Activated effector memory CD4-positive, alpha-beta T cell treated with anti-CD3 and anti-CD28 coated beads, Interleukin-2, amount 50 U/mL, for 16 hours (primary cell): ENCODE measurements at places on chromosomes 4 and X.

DNA sequence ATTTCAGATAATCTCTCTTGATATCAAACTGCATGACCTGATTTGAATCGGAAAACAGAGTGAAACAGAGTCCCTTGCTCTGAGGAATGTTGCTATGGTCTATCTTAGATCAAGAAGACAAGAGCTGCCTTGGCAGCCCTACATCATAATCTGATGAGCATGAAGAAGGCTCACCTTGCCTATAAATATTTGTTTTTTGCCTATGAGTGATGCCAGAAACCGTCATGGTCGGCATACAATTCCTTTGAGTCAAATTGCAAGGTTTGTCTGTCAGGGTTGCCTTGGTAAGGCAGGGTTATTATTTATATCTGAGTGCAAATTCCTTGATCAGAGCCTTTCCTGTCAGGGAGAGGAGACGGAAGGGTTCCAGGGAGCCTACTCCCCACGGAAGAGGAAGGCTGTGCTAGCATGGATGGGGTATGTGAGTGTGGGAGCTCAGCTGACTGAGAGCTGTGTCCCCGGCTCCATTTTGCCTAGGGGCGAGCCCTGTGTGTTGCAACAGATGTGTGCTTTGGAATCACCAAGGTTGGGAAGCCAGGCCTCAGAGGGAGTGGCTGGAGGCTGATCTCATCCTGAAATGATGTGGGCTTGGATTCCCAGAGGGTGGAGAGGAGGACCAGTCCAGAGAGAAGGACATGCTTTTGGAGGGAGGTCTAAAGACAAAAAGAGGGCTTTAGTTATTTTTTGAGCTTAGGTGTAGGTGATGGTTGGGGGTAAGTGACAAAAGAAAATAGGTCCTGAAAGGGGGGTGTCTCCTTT lies 43.6 kb downstream of the RTL9 start:
- no peak for DNase-seq

DNA sequence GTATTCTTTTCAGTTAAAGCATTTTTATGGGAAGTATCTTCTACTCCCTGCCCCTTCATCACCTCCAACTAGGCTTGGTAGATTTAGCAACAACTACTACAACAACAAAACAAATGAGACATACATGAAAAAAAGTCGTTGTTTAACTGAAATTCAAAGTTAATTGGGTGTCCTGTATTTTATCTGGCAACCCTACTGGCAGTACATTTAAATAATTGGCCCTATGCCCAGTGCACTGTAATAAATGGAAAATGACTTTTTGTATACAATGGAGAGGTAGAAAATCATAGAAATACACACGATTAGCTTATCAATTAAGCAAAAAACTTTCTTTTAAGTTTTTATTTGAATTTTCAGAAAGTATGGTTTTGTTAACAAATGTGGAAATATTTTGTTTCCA lies 21.4 kb upstream of the CLGN start:
- no peak for DNase-seq

GRCh38 chrX:148928811-148929210 lies 428.4 kb downstream of the AFF2 start:
- no peak for DNase-seq

GRCh38 chr4:173381610-173382009 lies 10.9 kb downstream of the SAP30 start:
- no peak for DNase-seq

DNA sequence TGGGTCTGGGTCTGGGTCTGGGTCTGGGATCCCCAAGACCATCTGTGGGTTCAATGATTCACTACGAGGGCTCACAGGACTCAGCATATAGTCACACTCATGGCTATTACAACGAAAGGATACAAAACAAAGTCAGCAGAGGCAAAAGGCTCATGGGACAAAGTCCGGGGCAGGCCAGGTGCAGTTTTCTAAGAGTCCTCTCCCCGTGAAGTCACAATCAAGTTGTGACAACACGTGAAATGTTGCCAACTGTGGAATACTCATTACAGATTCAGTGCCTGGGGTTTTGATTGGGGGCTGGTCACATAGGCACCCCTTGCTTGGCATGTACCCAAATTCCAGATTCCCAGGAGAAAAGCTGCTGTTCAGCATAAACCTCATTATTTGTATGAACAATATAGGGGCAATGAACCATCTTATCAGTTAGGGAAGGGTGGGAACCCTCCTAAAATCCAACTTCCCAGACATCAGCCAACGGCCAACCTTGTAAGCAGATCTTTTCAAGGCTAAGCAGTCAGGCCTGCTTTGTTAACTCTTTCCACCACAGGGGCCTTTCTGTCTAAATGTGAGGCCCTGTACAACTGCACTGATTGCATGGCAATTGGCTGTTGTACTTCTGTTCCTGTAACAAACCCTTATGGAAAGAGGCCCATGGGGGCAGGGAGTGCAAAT lies 58.2 kb upstream of the DIPK2B start:
- DNase-seq, result no peak

DNA sequence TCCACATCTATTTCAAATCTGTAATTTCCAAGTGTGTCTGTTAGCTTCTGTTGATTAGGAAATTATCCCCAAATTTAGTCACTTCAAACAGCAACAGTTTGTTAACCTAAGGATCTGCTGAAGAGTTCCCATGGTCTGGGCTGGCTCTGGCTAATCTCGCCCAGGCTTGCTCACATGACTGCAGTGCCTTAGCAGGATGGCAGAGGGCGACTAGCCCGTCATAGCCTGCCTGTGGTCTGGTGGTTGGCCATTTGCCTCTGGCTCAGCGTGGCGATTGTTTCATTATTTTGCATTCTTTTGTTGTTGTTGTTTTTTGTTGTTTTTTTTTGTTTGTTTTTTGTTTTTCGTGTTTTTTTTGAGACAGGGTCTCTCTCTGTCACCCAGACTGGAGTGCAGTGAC lies 264.0 kb downstream of the TRIML1 start:
- DNase-seq, result no peak

DNA sequence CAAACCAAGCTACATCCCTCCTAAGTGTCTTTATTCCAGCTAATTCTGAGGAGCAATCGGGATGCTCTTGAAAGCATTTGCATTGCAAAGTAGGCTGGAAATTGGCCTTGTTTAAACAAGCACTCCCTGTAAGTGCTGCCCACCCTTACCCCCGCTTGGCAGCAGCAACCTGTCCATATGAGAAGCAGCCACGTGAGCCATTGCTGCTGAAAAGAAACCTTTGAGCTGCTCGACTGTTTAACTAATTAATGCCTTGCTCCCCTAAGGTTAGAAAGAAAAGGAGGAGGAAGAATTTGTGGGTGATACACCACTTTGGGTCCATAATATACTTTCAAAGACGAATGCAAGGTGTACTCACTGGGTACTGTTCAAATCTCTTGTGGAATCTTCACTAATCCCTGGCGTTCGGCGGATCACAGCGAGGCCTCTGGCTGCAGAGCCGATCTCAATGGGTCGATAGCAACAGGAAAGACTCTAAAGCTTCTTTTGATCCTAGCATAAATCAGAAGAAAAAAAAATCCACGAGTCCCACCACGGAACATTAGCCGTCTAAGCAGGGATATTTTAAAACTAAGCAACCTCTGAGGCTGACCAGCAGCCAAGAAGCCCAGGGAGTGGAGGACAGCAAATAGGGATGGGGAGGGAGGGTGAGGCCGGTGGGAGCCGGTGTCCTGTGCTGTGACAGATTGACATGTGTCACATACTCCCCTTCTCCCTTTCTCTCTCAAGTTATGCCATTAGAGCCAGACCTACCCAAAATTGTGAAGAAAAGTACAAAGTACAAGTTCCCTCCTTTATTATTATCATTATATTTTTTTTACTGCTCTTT lies 37.2 kb upstream of the MGST2 start:
- DNase-seq, result no peak

GRCh38 chr4:146062340-146062739 lies 113.2 kb upstream of the LSM6 start:
- DNase-seq, result no peak

DNA sequence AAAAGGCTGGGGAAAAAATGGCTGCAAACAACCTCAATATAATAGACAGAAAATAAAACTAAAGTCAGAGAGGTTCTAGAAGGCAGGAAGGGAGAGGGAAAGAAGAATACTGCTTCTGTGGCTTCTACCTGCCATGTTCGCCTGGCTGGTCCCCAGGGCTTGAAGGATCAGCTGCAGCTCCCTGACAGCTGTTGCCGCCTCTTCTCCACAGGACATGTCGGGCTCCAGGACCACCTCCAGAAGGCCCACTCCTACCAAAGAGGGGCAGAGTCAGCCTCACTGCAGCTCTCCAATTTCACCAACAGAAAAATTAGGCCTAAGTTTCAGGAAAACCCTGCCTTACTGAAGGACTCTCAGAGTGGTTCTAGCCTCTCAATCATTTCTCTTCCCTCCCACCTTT lies 44.9 kb downstream of the GATB start:
- DNase-seq, result no peak

DNA sequence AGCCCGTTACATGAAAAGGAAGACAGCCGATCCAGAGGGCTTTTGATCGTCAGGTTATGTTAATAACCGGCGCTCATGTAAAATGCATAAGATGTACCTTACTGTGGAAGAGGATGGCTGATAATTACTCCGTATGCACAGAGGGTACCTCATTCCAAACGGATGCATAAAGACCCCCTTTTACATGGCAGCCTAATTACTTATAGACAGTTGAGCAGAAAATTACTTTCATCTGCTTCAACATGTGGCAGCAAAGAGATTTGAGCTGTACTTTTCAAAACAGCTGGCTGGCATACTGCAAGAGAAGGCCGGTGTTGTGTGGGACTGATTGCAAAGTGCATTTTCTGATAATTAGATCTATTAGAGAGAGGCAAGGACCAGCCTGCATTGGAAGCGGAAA lies 103.4 kb downstream of the SHOX start:
- DNase-seq, result no peak

- no peak for DNase-seq
These were observed 6.8 kb downstream of the PTCHD1 start for GRCh38 chrX:23341452-23341851.

DNA sequence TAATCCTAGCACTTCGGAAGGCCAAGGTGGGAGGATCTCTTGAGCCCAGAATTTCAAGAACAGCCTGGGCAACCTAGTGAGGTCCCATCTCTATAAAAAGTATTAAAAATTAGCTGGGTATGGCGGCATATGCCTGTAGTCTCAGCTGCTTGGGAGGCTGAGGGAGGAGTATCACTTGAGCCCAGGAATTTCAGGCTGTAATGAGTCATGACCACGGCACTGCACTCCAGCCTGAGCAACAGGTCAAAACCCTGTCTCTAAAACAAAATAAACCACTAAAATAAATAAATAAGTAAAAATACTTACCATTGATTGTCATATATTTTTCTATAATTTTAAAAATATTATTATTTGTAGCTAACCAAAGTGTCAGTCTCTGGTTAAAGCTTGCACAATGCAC lies 315.6 kb upstream of the SMIM31 start:
- DNase-seq, result no peak

DNA sequence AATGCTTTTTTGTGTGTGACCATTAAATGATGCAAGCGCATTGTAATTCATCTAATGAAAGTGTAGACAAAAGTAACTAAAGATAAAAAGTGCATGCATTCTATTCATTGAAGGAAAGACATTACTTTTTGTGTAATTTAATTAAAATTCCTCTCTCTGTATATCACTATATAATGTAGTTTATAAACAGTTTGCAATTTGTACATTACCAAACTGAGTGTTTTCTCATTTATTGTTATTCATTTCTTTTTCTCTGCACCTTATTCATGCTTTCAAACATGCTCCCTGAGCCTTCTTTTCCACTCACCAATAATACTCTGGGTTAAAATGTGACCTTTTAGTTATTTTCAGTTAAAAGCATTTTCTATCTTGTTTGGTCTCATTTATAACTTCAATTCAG lies 713.7 kb upstream of the AADAT start:
- DNase-seq, result no peak

DNA sequence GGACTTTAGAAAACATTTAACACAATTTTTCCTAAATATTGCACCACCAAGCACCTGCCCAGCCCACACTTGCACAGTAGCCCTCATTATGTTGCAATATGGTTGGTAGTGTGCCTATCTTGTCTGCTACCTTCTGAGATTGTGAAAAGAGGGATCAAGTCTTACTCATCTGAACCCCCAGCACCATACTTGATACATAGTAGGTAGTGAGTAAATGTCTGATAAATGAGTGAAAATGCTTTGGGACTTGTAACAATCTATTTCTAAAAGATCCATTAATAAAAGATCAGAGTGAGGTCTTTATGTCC lies 118.4 kb upstream of the MED14 start:
- no peak for DNase-seq

- DNase-seq, result no peak
These were observed 71.7 kb upstream of the HGFAC start for GRCh38 chr4:3369781-3370674.

- no peak for DNase-seq
These were observed 542.0 kb downstream of the GBA3 start for GRCh38 chr4:23234716-23235115.

DNA sequence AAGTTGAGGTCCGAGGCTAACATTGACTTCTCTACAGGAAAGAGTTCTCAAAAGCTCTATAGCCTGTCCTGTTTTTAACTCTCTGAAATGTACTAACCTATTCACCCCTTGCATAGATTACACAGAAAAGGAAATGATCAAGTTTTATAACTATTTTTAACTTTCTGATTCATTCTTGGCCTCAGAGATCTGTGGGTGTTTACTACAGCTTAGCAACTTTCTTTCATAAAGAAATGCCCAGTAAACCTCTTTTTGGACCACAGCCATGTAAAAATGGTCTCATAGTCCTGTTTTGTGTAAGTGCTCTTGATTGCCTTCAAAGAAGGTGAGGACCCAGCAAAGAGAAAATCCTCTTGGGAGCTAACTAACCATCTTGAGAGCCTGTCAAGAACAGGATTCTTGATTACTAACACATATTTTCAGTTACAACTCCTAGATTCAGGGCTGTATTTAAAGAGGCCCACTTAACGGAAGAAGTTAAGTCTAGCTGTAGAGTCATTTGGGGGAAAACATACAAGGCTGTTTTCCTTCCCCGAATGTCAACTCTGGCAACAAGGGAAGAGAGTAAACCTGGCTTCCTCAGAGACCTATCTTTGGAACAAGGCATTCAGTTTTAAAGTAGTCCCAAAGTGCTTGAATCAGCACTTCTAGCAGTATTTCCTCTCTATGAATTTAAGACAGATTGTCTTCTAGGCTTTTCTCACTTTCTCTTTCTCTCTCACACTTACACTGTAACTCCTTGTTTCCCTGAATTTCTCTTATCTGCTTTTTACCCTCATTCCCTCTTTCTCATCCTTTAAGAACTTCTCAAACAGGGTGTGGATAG lies 78.2 kb downstream of the IL21 start:
- DNase-seq, result no peak

DNA sequence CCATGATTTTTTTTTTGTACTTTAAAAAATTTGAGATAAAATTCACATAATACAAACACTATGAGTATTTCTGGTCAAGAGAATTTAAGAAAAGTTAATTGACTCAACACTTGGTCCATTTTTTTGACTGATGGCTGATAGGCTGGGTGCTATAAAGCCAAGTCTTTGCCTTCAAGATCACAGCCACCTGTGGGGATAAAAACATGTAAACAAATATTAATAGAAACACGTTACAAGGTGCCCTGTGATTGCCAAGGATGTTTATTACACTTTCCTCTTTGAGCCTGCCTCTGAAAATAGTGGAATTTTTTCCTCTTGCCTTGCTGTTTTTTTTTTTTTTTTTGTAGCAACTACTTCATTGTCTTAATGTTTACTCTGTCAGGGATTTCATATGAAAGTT lies 63.3 kb downstream of the FHIP1A start:
- DNase-seq, result no peak
